ENCODE measurements at places on chromosomes 3 and 15.

GRCh38 chr3:16807391-16807790, 77.4 kb upstream of the PLCL2 start:
- no peak for DNase-seq

DNA sequence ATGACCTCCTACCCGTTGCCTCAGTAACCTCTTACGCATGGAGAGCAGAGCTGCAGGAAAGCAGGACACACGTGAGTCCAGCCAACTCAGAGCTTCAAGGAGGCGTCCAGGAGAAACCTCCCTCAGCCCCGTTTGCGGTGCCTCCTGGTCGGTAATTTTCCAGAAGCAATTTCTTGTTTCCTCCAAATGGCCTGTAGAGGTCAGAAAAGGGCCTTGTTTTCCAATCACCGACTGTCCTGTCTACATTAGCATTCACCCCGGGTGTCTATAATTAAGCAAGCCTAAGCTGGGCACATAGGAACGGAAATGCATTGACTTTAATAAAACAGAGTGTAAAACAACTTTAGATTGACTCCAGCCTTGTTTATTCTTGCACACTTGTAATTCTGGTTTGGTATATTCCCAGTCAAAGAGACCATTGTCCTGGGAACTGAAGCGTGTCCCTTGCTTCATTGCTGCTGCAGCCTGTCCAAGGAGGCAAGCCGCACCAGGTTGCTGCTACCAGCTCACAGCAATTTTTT, 836.2 kb downstream of the AGBL1 start:
- DNase-seq = no peak

DNA sequence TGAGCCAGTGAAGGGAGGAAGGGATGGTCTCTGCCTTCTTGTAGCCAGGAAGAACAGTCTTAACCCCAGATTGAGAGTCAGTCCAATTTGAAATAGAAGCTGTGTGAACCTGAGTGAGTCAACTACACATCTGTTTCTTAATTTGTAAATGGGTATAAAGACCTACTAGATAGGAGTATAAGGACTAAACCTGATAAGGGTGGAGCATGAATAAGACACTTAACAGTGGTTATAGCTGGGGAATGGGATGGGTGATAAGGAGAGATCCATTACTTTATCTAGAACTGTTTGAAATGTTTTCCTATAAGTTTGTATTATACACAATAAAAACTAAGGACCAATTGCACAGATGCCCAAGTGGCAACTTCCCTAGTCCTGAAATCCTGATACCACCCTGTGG, 1.4 kb downstream of the MAN2C1 start:
- no peak for DNase-seq

- no peak for DNase-seq
Observed at GRCh38 chr3:189936201-189936945, 184.3 kb downstream of the P3H2 start.

DNA sequence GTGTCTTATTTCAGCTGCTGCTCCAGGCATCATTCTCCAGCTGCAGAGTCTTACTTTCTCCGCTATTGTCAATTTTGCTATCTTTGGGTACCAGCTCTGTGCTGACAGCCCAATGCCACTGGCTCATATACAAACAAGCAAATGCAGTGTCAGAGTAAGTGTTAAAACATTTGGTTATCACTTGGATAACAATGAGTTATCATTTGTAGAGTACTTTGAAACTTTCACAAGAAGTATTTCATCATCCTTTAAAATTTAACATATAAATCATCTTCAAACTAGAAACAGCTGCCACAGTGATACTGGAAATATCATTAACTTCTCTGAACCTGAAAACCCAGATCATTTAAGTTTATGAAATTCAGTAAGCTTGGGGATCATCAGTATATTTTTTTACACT, 13.8 kb downstream of the TSPAN3 start:
- DNase-seq = no peak

All from germinal center (tissue), 1 donor.